Hippocampal formation (tissue), 2 donors: ENCODE measurements at places on chromosomes 6 and 20.

DNA sequence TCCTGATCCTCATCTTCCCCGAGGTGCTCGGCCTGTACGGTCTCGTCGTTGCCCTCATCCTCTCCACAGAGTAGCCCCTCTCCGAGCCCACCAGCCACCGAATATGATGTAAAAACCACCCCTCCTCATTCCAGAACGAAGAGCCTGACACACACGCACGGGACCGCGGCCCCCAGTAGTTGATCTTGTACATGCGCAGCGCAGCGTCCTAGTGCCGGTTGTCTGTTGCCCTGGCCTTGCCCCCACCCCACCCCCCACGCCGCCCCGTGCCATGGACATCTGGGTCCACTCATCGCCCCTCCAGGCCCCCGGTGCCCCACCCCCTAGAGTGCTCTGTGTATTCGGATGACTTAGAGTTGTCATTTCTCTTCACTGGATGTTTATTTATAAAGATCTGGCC is 5.2 kb upstream of the PRPH2 start:
- no peak for DNase-seq

DNA sequence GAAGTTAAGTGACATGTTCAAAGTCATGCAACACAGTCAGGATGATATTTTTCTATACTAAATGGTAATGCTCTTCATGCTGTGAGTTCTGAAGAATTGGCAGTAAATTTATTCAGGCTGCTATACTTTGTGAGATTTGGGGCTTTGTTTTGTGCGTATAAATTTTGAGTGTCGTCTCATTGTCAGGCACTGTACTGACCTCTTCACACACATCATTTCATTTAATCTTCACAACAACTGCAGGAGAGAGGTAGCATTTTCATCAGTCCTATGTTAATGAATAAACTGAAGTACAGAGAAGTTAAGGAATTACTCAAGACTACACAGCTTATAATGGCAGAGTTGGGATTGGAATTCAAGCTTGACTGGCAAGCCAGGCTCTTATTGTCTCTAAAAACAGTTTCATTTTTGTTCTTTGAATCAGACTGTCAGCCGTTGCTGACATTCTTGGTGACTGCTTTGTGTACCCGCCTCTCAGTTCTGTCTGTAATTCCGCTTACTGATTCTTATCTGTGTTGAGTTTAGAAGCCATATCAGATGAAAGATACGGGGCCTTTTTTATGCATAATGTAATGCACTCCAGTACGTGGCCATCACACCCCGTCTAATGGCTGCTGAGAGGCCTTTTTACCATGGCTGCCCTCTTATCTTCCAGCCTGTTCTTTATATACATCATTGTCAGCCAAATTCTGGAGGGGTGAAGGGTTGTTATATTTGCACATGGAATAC is 274.9 kb downstream of the UTRN start:
- no peak for DNase-seq

DNA sequence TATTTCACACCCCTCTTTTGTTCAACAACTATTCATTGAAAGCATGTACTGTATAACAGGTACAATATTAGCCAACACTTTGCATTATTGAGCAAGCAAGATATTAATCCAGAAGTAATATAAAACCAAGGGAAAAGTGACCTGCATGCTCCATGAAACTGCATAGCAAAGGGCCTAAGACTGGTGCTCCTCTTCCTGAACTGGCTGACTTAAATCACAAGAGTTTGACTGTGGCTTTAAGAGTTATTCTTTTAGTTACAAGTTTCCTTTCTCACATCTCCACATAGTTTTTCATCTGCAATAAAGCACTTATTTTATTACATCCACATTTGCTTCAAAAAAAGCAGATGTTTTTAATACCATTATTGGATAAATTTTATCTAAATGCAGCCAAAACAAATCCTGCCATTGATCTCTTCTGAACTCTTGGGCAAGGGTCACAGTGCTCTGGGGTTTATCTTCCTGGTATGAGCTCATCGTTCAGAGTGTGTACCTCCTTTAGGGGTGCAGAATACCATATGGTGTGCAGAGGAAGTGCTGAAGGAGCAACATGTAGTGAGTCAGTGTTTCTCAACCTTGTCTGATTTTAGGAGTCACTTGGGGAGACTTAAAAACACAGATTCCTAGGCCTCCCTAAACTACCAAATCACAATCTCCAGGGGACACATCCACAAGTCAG is 1225.9 kb upstream of the MAP3K7 start:
- no peak for DNase-seq

- DNase-seq, result no peak
Observed at GRCh38 chr6:1062786-1063545, 248.9 kb upstream of the FOXQ1 start.

GRCh38 chr20:50427719-50428083 is 82.5 kb upstream of the PTPN1 start:
- no peak for DNase-seq

- DNase-seq, result no peak
Observed at GRCh38 chr6:161211380-161212035, 62.4 kb downstream of the AGPAT4 start.

DNA sequence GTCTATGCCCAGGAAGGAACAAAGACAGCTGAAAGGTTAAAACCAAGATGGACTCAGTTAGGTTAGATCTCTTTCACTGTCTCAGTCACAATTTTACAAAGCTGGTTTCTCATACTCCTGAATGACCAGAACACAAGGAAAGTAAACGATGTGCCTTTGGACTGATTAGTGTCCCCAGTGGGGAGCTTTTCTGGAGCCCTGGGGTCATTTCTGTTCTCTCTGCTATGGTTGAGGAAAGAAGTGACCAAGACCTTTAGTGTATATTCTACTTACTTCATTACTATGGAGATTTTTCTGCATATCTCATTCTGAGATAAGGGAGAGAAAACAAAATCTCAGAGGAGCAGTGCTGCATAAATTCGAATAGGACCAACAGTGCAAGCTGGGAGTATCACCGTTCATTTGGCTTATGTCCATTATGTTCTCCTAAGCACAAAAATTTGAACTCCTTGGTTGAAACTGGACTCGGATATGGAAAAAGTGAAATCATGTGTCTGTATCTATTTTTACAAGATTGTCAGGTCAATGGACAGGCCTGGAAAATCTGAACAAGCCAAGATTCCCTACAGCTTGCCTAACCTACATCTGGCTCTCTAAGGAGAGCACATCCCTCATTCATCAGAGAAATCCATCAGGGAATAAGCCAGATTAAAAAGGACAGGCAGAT is 34.4 kb upstream of the ENPP1 start:
- no peak for DNase-seq

DNA sequence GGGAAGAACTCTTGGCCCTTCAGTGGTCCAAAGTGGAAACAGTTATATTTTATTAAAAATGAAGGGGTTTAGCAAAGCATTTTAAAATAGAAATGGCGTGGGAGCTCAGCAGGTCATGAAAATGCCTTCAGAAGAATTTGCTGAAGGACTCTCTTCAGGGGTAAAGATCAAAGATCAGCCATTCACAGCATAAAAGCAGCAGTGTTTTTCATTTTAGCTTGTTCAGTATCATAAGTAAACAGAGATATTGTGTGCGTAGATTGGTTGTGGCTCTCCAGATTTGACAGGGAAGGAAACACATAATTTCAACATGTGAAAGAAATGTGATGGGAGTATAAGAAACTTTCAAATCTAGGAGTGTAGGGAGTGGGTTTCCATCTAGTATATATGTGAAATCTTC is 519.2 kb upstream of the MAP3K7 start:
- no peak for DNase-seq

- DNase-seq, result no peak
Observed at GRCh38 chr20:59807909-59808728, 125.3 kb downstream of the SYCP2 start.
